ENCODE measurements at places on chromosomes 6 and 20.

- DNase-seq, result no peak
These were observed 40.8 kb upstream of the ATXN1 start for GRCh38 chr6:16802071-16802470.

GRCh38 chr20:49690899-49691620, 22.6 kb downstream of the B4GALT5 start:
- no peak for DNase-seq

DNA sequence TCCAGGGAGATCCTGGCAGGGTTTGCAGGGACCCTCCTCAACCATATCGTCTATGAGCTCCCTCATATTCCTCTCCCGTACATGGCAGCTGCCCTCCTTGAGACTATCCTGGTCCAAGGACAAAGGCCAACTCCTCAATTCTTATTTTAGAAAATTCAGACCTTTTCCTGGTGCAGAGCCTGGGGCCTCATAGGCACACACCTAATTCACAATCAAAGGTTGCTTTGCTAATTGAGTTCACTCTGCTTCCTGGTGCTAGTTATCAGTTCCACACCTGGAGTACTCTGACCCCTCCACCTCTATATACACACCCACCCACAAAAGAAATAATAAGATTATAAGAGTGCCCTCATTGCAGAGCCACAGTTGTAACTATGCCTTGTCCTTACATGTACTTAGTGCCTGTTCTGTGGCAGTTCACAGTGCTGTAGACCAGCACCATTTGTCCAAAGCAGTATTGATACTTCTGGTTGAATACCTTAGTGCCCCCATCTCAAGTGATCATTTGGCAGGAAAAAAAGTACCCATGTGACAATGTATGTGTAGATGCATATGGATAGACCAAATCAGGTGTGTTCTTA, 38.7 kb downstream of the GSS start:
- no peak for DNase-seq

GRCh38 chr6:69917834-69918233, 51.5 kb downstream of the COL19A1 start:
- DNase-seq, result no peak

DNA sequence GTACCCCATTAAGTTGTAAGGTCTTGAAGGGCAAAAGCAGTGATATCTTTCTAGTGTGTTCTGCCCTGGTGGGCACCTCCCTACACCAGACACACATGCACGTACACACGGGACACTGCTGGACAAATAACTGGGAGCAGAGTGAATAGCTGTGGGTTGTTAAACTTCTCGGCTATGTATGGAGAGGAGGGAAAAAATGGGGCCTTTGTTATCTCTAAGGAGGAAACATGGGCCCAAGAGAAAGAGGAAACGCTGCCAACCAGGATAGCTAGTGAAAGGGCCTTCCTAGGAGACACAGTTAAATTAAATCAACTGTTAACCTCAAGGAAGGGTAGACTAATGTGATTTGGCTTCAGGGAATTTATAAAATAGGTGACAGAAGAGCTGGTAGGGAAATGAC, 169.7 kb downstream of the MYLK4 start:
- DNase-seq, result no peak

- no peak for DNase-seq
These were observed 158.7 kb upstream of the SLC22A16 start for GRCh38 chr6:110635096-110635495.

DNA sequence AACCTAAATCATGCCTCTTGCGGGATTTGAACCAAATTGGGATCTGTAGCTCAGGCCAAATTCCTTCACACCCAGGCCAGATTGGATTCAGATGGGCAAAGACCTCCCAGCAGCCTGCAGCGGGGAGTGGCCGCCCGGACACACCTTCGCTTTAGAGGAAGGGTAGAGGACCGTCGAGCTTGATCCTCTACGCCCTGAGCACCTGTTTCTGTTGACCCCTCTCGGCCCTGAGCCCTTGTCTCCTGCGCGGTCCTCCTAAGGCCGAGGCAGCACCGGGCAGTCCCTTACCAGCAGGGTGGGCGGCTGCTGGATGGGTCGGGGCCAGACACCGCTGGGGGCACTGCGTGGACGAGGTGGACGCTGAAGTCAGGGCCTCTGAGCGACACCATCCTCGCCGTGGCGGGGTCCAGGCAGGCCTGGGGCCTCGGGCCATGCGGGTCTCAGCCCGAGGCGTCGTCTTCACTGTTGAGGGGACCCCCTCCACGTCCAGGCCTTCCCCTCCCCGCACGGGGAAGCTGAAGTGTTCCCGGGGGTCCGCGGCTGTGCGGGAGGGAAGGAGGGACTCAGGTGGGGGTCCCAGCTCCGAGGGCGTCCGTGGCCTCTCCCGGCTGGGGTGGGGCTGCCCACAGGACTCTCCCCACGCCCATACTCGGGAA, 114.8 kb downstream of the SMOC2 start:
- no peak for DNase-seq

DNA sequence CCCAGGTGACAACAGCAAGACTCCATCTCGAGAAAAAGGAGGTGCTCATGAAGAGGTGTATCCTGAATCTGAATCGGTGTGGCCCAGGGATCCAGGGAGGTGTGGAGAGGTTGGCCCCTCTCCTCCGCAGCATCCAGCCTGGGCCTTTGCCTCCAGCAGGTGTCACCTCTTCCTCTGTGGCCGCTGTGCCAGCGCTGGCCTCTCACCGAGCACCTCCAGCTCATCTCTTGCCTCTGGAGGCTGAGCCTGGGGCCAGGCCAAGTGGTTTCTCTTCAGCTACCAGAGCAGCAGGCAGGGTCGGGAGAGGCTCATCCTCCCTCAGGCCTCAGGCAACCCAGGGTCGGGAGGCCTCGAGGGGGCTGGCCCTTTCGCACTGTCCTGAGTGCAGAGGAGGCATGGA, 1.2 kb upstream of the COL20A1 start:
- DNase-seq, result no peak

GRCh38 chr6:111858347-111858746, 14.9 kb downstream of the FYN start:
- DNase-seq, result no peak

DNA sequence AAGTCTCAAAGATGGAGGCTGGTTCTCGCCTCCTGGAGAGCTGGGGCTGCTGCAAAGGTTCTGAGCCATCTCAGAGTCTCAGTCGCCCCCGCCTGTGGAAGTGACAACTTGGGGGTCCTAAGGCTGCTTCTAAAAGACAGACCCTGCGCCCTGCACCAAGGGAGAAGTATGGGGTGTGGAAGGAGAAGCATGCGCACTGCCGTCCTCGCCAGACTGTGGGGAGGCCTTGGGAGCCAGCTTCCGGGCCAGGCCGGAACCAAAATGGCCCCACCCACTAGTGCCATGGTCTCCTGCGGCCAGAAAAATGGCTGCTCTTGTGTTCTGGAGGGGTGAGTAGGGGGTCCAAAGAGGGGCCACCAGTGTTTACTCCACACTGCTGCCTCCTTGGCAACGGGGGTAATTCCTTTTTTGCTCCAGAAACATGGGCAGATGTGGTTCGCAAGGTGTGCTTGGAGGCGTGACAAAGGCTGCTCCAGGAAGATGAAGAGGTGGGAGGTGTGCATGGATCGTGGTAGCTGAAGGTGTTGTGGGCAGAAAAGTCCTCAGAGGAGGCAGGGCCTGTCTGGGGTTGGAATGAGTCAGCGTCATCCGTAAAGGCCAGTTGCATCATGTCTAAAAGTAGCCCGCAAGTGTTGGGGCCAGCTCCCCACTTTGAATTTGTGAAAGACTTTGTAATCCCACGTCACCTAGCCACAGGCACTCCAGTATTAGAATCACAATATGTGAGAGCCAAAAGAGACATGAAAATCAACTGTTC, 329.8 kb upstream of the SOX4 start:
- no peak for DNase-seq

GRCh38 chr6:137881522-137881886, 14.4 kb downstream of the TNFAIP3 start:
- no peak for DNase-seq

GRCh38 chr20:36472637-36473090, 68.7 kb upstream of the MYL9 start:
- peak; percentile 20 for DNase-seq

- no peak for DNase-seq
These were observed 413.2 kb downstream of the GJA1 start for GRCh38 chr6:121848523-121849255.

DNA sequence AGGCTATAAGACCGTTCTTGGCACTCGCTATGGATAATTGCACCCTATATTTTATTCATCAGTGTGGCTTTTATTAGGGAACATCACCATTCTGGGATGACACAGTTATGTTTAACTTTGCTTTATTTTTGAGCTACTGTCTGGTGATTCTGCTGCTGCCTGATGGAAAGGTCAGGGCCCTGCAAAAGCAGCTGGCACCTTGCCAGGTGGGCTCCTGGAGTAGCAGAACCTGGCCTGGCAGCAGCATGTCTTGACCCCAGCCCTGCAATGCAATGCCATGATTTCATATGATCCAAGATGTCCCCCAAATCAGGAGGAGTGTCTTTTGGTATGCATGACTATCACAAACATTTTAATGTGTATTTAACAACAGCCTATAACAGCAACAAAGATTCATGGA, 228.4 kb upstream of the RSPO3 start:
- DNase-seq, result no peak

DNA sequence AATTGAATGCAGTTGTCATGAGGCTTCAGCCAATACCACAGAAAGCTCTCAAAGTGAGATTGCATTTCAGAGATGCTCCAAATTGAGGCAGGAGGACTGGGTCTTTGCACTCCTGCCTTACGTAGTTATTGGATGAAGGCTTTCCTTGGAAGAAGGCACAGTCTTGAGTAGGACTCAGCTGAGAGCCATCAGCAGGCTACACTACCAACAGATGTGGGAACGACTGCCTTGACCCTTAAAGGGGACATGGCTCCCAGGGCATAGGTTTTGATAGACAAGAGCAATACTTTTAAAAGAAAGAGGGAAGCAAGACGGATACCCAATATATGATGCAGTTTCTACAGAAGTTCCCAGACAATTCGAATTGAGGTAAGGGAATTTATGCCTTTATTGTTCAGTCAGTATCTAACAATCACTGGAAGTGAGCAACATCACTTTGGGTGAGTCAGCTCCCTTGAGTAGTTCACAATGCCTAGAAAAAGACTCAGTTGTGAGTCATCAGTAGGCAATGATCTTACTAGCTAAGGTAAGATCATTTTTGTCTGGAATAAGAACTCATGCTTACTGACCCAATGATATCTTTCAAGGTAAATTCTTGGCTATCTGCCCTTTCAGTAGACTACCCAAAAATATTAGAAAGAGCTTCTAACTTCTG, 390.8 kb downstream of the GJA1 start:
- DNase-seq, result no peak

DNA sequence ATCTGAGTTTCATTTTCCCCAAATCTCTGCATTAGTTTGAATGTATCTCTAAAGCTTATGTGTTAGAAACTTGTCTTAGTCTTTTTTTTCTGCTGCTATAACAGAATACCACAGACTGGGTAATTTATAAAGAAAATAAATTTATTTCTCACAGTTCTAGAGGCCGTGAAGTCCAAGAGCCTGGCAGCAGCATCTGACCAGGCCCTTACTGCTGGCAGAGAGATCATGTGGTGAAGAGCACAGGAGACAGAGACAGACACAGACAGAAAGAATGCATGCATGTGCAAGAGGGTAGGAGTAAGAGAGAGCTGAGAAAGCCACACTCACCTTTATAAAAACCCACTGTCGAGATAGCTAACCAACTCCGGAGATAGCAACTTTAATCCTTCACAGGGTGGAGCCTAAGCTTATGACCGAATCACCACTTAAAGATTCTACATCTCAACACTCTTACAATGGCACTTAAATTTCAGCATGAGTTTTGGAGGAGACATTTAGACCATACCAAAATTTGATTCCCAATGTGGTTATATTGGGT, 412.7 kb upstream of the SOX4 start:
- DNase-seq, result no peak

GRCh38 chr6:166955121-166955864, 1.1 kb downstream of the RNASET2 start:
- peak; percentile 33 for DNase-seq

- DNase-seq, result no peak
These were observed 19.4 kb downstream of the CASS4 start for GRCh38 chr20:56431471-56431870.

DNA sequence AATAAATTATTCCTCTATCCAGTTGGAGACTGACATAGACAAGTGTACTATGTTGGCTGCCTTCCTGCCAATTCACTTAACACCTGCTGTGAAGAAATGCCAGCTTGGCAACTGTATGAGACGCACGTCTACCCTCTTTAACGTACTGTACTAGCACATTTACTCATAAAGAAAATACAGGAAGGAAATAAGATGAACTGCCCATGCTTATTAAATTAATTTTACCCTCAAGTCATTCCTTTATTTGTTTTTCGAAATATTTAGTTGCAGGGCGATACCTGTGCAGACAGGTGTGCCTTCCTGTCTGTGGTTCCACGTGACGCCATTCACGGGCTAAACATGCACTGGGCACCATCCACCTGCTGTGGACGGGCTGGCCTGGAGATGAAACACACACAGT, 52.0 kb downstream of the PSMG4 start:
- no peak for DNase-seq

DNA sequence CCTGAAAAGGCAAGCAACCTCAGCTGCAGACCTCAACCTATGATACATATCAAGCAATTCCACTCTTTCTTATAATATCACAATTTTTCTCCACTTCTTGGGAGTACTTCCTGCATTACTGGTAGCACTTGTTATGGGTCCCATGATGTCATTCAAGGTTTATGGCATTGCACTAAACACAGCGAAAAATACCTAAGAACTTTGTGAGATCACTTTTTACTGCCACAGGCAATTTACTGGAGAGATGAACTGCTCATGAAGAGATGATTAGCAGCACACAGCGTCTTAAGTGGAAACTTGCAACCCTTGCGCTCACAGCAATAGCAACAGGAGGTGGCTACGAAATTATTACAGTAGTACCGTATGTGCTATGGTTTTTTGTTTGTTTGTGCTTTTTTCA, 19.3 kb upstream of the RIMS4 start:
- DNase-seq, result no peak

DNA sequence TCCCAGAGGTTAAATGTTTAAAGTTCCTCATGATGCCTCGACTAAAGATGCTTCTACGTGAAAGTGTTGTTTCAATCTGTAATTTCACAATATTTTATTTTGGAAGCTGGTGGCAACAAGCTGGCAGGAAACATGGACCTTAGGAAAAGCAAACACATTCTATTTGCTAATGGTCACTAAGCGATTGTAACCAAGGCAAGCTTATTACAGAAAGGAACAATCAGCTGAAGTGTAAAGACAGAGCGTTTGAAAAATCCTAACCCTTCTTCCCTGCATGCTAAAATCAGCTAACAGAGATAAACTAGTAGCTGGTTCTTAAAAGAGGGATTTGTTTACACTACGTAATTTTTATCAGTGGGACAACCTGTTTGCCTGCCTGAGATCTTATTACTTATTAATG, 50.0 kb downstream of the IL20RA start:
- no peak for DNase-seq

DNA sequence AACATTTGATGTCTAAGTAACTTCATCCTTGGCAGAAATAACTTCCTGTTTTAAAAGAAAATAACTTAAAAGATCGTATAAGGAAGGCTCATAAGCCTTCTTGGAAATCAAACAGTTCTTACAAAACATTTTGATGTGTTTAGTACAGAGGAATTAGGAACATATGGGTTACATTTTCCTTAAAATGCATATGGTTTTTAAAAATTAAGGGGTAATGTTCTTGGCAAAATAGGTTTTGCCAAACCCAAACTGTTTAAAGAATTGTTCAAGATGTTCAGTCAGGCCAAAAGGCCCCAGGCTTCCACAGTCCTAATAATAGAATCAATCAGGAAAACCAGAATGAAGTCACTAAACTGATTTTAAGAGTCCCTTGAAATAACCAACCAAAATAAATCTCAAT, 142.7 kb upstream of the SLC35B3 start:
- DNase-seq, result no peak

All from stimulated activated CD4-positive, alpha-beta T cell treated with anti-CD3 and anti-CD28 coated beads, Interleukin-4, amount 100 ng/mL, for 1 hour (primary cell).